CD14-positive monocyte (primary cell): ENCODE measurements at places on chromosomes 1 and 21.

GRCh38 chr1:160413716-160414115, 13.4 kb downstream of the VANGL2 start:
- no peak for DNase-seq

- DNase-seq: peak; percentile 92
Observed at GRCh38 chr1:12172042-12172851, 5.5 kb downstream of the TNFRSF1B start.

DNA sequence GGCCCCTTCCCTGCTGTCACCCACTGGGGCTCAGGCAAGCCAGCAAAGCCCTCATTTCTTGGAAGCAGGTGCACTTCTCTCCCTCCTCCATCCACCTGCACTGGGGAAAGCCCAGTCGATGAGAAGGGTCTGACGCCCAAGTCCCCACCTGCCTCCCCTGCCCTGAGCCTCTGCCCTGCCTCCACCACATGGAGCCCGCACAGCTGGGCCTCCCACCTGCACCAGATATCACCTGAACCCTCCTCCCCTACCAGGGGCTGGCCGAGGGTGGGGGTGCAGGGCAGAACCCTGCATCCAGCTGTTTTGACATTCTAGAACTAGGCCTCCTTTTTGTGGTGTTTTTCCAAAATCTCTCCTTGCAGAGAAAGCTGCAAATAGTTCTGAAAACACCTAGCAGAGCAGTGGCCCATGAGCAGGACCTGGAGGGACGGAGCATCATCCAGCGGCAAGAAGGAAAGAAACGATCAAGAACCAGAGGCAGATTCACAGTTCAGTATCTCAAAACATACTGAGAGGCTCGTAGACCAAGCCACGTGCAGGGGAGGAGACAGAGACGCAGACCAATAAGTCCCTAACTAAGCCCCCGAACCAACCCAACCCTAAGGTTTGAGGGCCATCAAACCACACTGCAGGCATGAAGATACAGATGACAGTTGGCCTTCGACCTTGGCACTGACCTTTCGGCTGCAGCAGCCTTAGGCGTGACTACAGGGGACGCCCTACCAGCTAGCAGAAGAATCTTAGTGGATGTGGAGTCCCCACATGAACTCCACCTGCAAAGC, 16.7 kb downstream of the CHD5 start:
- no peak for DNase-seq

DNA sequence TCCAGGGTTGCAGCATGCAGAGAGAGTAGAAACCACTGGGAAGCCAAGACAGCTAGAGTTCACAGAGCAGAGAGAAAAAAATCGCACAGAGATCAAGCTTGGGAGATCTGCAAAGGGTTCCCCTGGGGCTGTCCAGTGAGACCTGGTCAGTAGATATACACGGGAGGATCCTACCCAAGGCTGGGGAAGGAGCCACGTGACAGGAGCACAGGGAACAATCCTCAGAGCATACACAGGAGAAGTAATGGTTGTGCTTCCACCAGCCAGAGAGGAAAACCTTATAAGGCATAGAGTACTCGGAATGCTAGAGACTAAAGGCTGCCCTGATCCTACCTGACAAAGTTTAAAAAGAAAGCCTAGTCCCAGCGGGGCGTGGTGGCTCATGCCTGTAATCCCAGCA, 53.9 kb downstream of the GABPA start:
- no peak for DNase-seq

DNA sequence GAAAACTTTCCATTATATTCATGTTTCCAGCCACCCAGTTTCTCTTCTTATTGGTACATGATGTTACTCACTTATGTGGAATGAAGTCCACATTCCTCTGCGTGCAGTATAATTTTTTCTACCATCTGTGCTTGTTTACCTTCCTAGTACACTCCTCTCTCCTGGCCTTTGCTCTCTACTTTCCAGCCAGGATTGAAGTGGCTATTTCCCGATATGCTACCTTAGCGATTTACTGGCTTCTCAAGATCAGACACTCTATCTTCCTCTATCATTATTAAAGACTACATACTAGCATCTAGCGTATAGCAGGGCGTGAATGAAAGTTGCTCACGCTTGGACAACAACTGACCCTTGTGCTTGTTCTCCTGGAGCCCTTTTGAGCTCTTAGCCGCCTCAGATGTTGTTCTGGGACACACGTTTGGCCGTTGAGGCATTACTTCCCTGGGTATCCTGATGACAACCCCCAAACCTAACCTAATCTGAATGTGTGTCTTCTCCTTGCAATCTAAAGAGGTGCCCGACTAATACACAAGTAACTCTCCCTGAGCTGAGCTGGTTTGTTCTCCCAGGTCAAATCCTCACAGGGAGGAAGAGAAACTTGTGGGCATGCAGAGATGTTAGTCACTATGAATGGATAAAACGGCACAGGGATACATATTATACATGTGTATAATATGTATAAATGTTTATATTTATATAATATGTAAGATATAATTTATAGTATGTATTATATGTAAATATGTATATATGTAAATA, 13.4 kb upstream of the MTARC2 start:
- no peak for DNase-seq

DNA sequence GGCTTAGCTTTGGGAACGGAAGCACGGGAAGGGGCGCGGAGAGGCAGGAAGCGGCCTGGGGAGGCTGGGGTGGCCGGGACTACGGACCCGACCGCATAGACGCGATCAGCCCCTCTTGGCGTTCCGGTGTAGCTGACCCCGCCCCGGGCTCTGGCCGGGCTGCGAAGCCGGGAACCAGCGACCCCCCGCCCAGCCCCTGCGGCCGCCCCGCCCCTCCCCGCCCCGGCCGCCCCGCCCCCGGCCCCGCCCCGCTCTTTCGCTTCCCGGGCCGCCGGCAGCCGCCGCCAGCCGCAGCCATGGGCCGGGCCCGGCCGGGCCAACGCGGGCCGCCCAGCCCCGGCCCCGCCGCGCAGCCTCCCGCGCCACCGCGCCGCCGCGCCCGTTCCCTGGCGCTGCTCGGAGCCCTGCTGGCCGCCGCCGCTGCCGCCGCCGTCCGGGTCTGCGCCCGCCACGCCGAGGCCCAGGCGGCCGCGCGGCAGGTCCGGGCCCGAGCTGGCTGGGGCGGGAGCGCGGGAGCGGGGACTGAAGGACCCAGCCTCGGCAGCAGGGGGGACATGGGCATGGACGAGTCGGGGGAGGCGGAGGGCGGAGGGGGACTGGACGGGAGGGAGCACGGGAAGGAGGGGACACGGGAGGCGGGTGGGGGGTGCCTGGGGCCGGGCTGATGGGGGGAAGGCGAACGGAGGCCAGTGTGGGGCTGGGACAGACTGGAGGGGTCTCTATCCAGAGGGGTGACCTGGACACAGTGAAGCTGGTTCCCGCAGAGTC, at the start of gene SELENON:
SELENON (plus strand) TSS at position 259 of the 768 bp plus-strand sequence; CDS start at position 297, 38 bp downstream.
- no peak for DNase-seq

DNA sequence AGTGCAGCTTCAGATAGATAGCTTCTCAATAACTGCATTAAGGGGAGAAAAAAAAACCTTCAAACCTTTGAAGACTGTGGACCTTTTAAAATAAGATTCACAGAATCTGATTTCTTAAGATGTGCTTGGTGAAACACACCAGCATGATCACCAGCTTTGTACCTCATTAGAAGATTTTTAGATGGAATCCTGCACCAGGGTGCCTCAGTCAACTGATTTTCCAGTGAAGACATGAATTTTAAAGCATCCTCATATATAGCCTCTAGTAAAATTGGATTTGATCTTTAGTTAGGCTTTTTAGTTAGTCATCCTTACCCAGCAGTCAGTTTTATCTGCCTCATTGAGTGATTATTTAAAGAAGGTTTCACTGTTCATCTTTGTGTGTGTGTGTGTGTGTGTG, 208.6 kb upstream of the DEPDC1 start:
- DNase-seq: no peak

DNA sequence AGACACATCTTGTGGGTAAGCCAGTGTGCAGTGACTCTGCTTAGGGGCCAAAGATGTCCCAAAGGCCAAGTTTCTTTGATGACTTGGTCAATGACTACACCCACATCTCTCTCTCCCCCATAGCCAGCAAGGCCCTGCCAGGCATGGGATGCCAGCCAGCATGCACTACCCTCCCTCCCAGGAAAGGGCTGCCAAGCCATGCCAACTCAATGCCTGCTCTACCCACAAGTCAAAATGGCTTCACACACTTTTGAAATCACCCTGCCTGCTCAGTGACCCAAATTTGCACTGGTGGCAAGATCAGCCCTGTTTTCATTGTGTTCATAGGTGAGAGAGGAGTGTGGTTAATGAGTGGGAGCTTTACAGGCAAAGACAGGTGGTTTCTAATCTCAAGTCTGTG, 112.5 kb downstream of the MATN1 start:
- DNase-seq: no peak

DNA sequence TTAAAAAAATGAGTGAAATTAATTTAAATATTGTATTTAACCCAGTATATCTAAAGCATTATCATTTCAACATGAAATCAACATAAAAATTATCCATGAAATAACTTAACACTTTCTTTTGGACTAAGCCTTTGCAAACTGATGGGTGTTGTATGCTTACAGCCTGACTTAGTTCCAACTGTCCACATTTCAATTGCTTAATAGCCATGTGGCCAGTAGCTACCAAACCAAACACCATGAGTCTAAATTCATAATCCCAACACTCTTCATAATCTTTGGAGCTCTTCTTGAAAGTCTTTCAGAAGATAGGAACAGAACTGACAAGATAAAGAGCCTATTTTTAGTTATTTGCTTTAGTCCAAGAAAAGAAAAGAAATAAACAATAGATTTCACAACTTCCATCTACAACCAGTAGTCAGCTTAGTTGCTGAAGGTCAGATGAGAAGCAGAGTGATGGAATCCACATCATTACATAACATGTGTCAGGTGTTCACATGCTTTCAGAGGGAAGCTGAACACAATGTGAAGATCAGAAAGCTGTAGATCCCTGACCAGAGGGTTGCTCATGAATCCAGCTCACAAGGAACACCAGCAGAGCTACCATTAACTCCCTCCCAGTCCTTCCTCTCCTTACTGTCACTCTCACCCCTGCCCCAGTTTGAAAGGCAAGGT, 144.0 kb upstream of the ZNF648 start:
- DNase-seq: peak; percentile 32

- DNase-seq: no peak
Observed at GRCh38 chr1:3460672-3461131, 6.2 kb downstream of the ARHGEF16 start.

DNA sequence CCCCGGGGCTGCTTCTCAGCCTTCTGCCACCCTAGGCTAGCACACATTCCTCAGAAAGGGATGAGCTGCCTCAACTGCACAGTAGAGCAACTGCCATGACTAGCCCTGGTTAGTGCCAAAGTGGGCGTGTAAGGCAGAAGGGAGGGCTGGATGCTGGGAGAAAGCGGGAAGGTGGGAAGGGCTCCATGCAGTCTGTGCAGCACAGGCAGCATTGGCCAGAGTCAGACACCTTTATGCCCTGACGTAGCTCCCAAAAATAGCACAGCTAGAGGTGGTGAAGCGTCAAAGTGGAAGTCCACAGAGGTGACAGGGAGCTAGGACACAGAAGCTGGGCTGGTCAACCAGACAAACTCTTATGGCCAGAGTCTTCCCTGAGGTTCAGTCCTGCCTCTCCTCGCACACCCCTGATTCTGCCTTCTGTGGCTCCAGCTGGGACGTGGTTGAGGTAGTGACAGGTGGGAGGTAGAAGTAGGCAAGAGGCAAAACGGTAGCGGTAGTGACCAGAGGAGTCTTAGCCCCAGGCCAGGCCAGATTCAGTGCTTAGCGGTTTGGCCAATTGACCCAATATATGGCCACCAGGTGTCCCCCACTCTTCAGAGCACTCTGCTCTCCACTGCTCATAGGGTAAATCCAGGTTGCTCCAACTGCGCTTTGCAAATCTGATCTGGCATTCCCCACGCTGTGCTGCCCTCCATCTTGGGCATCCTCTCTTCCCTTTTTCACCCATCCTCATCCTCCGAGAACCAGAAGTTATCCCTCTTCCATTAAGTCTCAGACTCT, 45.6 kb downstream of the DDX20 start:
- DNase-seq: no peak

GRCh38 chr1:9797049-9797448, 26.7 kb downstream of the CLSTN1 start:
- DNase-seq: no peak

DNA sequence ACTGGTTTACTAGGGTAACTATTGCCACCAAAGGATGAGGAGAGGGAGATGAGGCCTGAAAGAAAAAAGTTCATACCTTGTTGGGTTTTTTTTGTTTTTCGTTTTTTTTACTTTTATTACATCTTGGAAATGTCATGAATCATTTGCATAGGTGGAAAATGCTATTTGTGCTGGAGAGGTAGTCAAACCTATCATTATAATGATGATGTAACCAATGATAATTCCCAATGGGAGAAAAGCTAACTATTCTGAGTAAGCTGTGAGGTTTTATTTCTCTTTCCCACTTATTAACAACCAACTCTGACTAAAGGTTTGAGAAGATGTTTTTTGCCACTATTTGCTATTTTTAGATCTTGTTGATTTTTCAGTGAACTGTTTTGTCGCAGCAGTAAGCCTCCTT, 29.0 kb downstream of the SH3GLB1 start:
- DNase-seq: no peak

GRCh38 chr21:20250337-20250736, 747.9 kb upstream of the NCAM2 start:
- DNase-seq: no peak

GRCh38 chr1:37159102-37159501, 124.8 kb upstream of the GRIK3 start:
- no peak for DNase-seq

- no peak for DNase-seq
Observed at GRCh38 chr1:86956221-86956620, 41.8 kb downstream of the HS2ST1 start.

DNA sequence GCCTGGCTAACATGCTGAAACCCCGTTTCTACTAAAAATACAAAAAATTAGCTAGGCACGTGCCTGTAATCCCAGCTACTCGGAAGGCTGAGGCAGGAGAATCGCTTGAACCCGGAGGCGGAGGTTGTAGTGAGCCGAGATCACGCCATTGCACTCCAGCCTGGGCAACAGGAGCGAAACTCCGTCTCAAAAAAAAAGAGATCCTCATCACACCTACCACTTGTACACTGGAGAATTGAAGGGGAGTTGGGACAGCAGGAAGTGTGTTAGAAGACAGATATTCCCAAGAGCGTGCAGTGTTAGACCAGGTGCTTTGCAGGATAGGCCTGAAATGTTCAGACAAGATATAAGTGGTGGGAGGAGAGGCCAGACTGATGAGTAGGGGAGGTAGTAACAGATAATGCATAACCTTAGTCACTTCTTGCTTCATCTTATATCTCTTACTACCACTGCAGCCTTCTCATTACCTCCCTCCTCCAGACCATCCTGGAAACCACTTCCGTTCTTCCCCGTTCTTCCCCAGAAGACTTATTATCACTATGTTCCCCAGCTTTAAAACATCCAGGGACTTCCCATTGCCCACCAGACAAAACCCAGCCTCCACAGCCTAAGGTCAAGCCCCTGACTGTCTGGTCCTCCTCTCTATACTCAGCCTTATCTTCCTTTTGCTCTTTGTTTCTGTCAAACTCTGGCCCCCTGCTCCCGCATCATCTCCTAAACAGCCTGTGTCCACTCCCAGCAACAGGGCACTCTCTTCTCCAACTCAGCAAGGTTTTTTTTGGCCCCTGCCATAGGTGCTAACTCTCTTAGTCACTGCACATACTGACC, 21.3 kb downstream of the FAM20B start:
- DNase-seq: no peak

GRCh38 chr1:203993256-203993655, 79.7 kb upstream of the SOX13 start:
- DNase-seq: no peak
